CD4-positive, alpha-beta memory T cell (primary cell): ENCODE measurements at places on chromosomes 16 and 17. TPM values are rescaled to one million over a fixed set of nuclear protein-coding genes. Genes with fewer than 3 reads are reported as not detected.

The ADGRG3 gene
- not detected for polyA plus RNA-seq

The KRTAP1-5 gene
- not detected for polyA plus RNA-seq

The KRT17 gene
- polyA plus RNA-seq: not detected

The PLD6 gene
- polyA plus RNA-seq: 18.4 TPM

The SPATA32 gene
- 0.49 TPM for polyA plus RNA-seq

The OSBPL7 gene
- polyA plus RNA-seq: 7.9 TPM

The KLHL11 gene
- polyA plus RNA-seq: 7.6 TPM

GRCh38 chr16:10519929-10520868, 60.2 kb downstream of the EMP2 start:
- DNase-seq: no peak

- no peak for DNase-seq
Observed at GRCh38 chr16:27923751-27924150, 139.8 kb downstream of the GSG1L start.

- no peak for DNase-seq
Observed at GRCh38 chr16:24908716-24909115, 63.0 kb downstream of the SLC5A11 start.

DNA sequence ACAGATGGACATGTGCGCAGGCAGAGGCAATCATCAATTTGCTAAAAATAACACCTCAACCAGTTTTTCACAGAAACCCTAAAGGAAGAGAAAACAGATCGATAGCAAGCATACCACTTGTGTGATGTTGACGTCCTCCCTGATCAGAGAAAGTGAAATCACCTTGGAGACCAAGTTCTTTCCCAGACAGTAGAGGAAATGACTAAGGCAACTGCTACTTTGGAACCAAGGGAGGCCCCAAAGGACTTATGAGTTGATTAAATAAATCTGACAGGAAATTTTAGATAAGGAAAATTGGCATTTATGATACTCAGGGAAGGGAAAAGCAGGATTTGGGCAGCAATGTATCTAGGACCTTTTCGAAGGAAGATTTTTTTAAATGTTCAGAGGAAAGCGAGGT, 267.1 kb upstream of the ASIC2 start:
- DNase-seq: no peak

- no peak for DNase-seq
Observed at GRCh38 chr16:62732092-62732491, 695.9 kb upstream of the CDH8 start.

GRCh38 chr16:89037261-89038152, 56.1 kb upstream of the ACSF3 start:
- no peak for DNase-seq

GRCh38 chr17:60525328-60525684, 736 bp downstream of the APPBP2 start:
- no peak for DNase-seq

GRCh38 chr17:82848022-82848592, 8.3 kb upstream of the ZNF750 start:
- DNase-seq: peak; percentile 39

- DNase-seq: no peak
Observed at GRCh38 chr16:78641433-78641832, 542.0 kb downstream of the WWOX start.

GRCh38 chr16:5028950-5029475, 4.7 kb downstream of the NAGPA start:
- DNase-seq: no peak

- DNase-seq: no peak
Observed at GRCh38 chr17:36829676-36830075, 107.6 kb upstream of the LHX1 start.

- DNase-seq: no peak
Observed at GRCh38 chr16:74268372-74268782, 28.2 kb upstream of the PSMD7 start.

DNA sequence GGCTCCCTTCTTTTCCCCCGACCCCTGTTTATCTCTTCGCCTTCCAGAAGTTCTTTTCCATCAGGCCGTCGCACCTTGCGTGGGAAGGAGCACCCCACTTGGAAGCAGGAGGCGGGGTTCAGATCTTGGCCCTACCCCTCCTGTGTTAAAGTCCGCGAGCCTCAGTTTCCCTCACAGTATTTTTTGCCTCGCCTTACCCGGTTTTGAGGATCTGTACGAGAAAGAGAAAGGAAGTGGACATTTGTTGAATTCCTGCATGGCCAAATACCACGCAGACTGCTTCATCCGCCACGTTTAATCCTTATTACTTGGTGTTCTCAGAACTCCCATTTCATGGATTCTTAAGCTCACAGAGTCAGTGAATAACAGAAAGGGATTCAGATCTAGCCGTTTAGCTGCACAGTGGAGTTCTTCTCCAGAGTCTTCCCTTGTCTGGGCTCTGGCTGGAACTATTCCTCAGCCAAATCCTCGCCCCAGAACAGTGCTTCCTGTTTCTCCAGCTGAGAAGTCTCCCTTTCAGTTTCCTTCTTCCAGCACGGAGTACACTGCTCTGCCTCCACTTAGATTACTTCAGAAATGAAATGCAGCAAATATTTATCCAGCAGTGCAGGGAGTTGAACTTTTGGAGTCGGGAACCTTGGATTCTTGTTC, 590 bp downstream of the TMEM219 start:
- DNase-seq: no peak

DNA sequence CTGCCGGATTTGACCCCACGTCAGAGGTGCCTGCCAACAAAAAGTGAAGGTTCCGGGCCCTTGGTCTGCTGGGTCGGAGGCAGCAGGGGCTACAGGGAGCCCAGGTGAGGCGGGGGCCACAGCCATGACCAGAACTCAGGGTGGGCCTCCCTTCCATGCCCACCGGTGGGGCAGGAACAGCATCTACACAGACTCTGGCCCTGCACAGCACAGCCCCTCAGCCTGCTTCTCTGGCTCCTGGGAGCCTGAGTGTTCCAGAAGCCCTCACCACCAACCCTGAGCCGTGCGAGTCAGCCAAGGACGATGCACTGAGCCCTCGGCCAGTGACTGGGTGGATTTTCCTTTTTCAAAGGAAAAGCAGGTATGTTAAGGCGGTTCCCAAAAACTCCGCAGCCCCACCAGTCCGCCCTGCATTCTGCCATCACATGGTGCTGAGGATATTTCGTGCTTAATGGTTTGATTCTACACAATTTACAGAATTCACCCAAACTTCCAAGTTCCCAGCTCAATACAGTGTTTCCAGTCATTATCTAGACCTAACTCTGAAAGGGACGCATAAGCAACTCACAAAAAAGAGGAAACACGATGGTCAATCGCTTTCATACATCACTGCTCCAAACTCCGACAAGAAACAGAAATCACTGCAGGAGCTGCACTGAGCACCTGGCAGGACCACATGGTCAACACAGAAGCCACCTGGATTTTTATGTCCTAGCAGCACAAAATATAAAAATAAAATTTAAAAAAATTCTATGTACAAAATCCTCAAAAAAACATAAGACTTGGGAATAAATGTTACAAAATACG, 19.4 kb upstream of the C16orf95 start:
- no peak for DNase-seq

- DNase-seq: peak; percentile 88
Observed at GRCh38 chr16:17369421-17370222, 101.1 kb downstream of the XYLT1 start.

DNA sequence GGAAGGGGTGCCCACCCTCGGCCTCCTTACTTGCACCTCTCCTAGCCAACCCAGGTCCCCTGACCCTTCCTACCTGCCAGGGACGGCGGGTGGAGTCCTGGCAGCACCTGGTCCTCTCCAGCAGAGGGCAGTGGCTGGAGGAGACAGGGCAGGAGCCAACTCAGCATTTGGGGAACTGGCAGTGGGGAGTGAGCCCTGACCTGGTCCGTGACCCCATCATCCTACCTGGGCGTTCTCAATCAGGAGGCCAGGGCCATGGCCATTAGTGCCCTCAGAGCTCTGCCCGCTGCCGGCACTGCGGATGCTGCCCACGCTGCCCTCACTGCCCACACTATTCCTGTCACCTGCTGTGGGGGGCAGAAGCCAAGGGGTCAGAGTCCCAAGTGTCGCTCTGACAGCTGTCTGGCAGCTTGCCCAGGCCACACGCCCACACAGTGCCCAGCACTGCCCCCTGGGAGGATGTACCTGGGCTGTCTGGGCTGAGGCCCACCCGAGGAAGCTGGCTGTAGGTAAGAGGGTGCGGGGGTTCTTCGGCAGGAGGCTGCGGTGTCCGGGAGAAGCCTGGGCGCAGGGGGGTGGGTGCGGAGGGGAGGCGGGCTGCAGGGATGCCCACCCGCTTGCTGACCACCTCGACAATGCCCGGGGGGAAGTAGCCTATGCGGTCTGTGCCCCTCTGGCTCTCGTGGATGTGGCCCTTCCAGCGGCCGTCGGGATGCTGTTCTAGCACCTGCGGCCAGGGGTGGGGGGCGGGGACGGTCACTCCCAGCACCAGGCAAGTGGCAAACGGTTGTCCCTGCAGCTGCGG, 10.8 kb downstream of the CASKIN2 start:
- peak; percentile 27 for DNase-seq

DNA sequence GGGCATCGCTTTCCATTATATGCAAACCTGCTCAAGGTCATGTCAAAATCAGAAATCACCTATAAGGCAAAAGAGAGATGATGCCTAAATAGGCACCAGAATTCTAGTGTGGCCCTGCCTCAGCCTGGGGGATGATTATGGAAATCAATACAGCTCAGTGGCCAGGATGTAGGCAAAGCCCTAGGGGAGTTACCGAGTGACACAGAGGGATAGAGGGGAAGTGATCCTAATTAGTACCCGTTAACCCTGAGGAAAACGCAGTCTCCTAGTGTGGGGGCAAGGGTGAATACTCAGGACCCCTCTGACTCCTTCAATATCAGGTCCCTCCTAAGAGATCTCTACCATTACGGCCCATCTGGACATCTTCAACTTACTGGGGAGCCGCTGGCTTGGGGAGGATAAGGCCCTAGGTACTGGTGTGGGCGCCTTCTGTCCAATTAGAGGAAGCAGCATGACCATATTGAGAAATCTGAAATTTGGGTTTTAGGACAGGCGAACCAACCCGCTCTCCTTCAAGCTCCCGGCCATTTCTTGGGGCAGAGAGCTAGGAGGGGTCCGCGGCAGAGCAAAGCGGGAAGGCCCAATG, 725 bp downstream of the NT5C3B start:
- no peak for DNase-seq
